ENCODE measurements at places on chromosomes 16 and 17. TPM values are rescaled to one million over a fixed set of nuclear protein-coding genes. Genes with fewer than 3 reads are reported as not detected.

- no peak for DNase-seq
These were observed 10.7 kb upstream of the TMC5 start for GRCh38 chr16:19406891-19407491.

The TMIGD1 gene
- not detected for total RNA-seq

The NOD2 gene
- total RNA-seq: 0.33 TPM

The FUS gene
- total RNA-seq: 39.8 TPM

The TBC1D3H gene
- total RNA-seq: 1.3 TPM
